ENCODE measurements at places on chromosomes 7 and 10.

- DNase-seq: no peak
Observed at GRCh38 chr7:35482231-35482630, 212.7 kb downstream of the HERPUD2 start.

- no peak for DNase-seq
Observed at GRCh38 chr10:96118604-96119450, 11.3 kb upstream of the ZNF518A start.

DNA sequence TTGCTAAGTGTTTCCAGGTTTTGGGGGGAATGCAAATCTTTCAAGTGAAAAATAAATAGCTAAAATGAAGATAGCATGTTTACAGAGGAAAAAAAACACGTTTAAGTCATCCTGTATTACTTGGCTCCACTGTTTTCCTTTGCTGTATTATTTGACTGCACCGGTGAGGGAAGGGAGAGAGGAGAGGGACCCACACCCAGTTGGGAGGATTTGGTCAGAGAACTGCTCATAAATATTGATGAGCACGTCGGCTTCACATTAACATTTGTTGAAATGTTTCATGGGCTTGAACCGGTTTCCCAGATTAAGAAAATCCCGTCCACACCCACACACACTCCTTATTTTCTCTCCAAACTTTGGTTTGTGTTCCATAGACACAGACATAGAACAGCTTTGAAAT is 493.8 kb upstream of the MGMT start:
- DNase-seq: no peak

DNA sequence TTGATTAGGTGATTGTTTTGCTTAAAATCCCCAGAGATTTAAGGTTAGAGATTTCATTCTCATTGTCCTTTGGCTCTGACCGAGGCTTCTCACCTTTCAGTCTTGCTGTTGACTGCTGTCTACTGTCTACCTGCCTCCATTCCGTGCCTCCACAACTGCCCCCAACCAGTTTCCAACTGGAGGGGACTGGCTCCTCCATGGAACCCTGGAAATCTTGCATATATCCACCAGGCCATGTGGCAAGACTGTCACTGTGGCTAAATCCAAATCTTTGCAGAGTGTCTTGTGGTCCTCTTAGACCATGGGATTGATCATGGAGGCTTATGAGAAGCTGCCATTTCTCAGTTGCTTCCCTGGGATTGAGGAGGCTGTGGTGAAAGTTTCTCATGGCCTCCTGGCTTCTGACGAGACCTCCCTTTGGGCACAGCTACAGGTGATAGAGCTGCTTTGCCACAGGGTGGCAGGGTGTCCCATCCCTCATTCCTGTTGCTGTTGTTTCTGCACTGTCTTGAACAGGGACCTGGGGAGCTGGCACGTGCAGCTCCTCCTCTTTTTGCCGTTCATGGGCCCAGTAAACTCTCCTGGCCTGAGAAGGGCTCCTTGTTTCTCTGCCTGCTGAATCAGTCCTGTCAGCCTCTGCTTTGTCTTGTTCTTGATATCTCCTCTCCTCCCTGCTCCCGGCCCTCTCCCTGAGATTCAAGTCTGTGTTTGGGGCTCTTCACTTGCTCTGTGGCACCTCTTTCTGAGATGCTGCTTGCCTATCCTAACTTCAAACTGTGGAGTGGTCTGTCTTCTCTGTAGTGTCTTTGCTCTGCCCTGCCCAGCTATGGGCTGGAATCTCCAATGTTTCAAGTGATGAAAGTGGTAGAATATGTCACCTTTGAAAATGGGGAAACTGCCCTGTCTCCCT is 63.6 kb upstream of the IGFBP3 start:
- DNase-seq: no peak

DNA sequence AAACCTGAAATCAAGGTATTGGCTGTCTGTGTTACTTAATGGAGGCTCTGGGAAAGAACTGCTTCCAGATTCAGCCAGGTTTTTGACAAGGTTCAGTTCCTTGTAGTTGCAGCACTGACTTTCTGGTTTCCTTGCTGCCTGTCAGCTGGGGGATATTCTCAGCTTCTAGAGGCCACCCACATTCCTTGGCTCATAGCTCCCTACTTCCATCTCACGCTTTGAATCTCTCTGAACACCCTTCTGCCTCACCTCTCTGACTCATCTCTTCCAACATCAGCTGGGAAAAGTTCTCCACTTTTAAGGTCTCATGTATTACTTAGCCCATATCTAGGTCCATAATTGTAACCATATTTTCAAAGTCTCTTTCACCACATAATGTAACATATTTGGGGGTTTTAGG is 22.9 kb upstream of the GPR22 start:
- DNase-seq: no peak

GRCh38 chr10:43078986-43079273 is 2.1 kb downstream of the RET start:
- no peak for DNase-seq

- no peak for DNase-seq
Observed at GRCh38 chr7:14047709-14048399, 58.4 kb upstream of the ETV1 start.

DNA sequence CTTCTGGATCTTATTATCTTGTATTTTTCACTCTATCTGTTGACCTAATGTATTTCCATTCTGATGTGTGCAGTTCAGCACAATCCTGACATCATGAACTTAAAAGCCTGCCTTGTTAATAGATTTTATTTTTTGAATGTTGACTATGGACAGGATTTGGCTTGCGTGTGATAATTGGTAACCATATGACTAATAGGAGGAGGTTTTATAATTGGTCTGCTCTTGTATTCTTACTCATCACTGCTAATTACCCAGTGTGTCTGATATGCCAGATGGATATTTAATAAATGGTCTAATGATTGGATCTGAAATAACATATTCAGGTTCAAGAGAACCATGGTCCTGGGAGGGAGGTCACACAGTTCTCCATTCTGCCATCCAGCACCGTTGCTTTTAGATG is 45.9 kb downstream of the MTURN start:
- DNase-seq: no peak

DNA sequence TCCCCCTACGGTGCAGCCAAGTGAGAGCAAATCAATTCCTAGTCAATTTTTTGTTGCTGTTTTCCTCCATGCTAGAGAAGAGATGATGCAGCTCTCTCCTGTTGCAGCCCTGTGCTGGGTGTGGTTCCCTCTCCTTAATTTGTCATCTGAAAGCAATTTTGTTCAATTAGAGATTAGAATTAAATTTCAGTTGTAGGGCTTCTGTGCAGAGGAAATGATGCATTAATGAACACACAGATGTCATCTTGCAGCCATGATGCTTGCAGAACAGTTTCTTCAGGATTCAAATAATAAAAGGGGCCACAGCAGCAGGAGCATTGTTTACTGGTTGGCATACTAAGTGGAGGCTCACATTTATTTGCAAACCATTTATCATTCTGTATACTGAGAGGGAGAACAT is 266.0 kb downstream of the AUTS2 start:
- no peak for DNase-seq

GRCh38 chr10:66837990-66838389 is 87.8 kb upstream of the LRRTM3 start:
- DNase-seq: no peak
